ENCODE measurements at places on chromosomes 16 and 17. TPM values are rescaled to one million over a fixed set of nuclear protein-coding genes. Genes with fewer than 3 reads are reported as not detected.

Gene SLC47A1
- 10.9 TPM for total RNA-seq

Gene CASKIN1
- 1.0 TPM for total RNA-seq

Gene TBC1D3C
- total RNA-seq = not detected

Gene KRT33B
- total RNA-seq = 0.21 TPM

Gene SLC46A1
- total RNA-seq = 6.5 TPM

Gene FOXC2
- 1.0 TPM for total RNA-seq

DNA sequence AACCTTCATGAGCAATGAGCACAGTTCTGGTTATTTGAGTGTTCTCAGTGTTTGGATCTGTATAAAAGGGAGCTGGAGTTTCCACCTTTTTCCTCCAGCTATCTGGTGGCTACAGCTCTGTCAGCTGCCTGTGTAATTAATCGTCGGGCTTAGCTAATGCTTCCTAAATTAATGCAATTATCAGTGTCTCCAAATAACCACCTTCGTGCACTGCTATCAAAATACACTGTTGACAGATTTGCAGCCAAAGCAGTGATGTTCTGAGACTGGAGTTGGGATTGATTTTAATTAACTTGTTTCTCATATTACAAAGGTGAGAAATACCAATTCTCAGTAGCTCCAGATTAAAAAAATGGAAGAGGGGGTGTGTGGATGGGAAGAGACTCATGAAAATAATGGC, 325.8 kb downstream of the CBLN1 start:
- DNase-seq = no peak

DNA sequence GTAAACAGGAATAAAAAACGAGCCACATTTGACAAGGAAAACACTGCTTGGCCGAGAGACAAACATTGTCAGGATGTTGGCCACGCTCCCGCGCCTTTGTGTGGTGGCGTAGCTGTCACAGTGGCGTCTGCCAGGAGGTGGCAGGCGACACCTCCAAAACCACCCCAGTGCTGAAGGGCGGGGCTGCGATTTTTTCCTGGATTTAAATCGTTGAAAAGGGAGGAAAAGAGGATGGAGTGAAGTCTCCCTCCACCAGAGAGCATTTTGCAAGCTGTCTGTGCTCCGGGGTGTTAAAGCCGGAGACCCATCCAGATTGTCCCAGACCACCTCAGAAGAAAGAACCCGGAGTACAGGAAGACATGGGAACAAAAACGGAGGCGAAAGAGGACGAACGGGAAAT, 12.7 kb downstream of the MRM3 start:
- DNase-seq = peak; percentile 95

DNA sequence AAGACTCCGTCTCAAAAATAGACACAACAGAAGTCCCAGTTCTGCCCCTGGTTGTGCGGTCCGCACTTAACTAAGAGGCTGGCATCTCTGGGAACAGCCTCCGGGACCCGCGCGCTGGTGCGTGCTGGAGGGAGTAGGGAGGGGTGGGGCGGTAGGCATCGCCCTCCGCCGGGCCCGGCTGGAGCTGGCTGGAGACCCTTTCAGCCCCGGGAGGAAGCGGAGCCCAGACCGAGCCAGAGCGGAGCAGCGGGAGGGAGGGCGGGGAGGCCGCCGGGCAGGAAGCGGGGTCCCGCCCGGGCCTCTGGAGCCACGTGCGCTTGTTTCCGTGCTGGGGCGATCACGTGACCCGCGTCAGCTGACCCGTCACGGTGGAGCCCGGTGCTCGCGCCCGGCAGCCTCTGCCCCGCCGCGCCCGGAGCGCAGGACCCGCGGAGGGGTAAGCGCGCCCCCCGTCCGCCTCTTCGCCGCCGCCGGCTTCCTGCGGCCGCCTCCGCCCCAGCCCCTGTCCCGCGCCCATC, at the start of gene WDR81:
TSS of gene WDR81 (plus strand) at position 354 of the 518 bp plus-strand sequence. CDS start 256 bp downstream, outside the sequence.
- peak; percentile 94 for DNase-seq

- no peak for DNase-seq
These were observed 153.2 kb upstream of the CHMP6 start for GRCh38 chr17:80838311-80839025.

GRCh38 chr16:73054498-73054812, 6.5 kb upstream of the ZFHX3 start:
- peak; percentile 38 for DNase-seq

DNA sequence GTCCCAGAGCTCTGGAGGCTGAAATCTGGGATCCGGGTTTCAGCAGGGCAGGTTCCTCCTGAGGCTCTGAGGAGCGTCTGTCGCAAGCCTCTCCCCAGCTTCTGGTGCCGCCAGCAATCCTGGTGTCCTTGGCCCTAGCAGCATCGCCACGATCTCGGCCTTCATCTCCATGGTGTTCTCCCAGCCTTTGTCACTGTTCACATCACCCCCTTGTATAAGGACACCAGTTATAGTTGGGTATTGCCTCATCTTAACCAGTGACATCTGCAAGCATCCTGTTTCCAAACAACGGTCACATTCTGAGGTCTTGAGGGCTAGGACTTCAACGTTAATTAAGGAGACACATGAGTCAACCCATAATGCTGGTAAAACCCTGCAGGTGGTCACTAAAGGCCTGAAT, 2.8 kb upstream of the PPP1R27 start:
- no peak for DNase-seq

- DNase-seq = no peak
These were observed 38.5 kb downstream of the SLC7A5 start for GRCh38 chr16:87830673-87831420.

DNA sequence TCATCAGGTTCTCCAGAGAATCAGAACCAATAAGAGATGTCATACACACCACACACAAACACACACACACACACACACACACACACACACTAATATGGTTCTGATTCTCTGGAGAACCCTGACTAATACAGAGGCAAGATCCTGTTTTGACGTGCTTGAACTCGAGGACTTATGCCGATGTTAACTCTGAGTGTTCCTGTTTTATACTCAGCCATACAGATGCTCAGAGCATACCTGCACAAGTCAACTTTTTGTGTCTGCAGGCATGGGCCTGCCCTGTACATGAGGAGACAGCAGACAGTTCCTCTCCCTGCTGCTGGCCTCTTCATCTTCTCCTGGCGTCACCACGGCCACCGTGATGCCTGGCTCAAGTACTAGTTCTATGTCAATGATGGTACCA, 635.9 kb downstream of the WWOX start:
- DNase-seq = peak; percentile 32

DNA sequence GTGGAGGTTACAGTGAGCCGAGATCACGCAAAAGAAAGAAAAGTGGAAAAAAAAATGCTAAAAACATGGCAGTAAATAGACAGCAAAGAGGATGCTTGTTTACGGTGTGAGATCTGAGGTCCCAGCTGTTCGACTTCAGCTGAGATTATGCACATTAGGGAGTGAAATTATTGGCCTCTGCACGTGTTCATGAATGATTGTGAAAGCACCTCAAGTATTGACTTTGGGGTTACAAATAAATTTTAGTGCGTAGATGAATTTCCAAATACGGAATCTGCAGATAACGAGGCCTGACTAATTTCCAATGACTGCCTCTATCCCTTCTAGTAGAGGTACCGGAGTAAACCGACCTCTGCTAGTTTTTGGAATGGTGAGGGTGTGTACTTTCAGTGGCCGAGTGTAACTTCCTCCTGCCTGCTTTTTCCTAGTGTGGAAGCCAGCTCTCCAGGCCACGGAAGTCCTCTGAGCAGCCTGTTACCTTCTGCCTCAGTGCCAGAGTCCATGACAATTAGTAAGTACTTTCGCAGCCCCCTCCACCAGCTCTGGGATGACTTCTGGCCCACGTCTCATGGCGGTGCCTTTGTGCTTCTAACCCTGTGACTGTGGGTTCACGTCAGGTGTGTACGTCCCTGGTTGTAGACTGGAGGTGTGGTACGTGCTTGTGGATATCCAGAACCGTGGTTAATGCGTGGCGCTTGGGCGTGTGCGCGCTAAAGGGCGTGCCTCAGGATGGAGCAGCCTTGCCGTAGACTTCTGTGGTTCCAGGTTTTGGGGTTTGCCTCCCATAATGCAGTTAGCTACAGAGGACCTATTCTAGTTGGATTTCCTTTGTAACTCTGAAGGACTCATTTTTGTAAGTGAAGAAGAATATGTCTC, 102.1 kb downstream of the SNX29 start:
- DNase-seq = no peak

GRCh38 chr16:30946671-30947540, 2.0 kb upstream of the ORAI3 start:
- no peak for DNase-seq

- no peak for DNase-seq
These were observed 155.2 kb downstream of the SHISA9 start for GRCh38 chr16:13056607-13057006.

DNA sequence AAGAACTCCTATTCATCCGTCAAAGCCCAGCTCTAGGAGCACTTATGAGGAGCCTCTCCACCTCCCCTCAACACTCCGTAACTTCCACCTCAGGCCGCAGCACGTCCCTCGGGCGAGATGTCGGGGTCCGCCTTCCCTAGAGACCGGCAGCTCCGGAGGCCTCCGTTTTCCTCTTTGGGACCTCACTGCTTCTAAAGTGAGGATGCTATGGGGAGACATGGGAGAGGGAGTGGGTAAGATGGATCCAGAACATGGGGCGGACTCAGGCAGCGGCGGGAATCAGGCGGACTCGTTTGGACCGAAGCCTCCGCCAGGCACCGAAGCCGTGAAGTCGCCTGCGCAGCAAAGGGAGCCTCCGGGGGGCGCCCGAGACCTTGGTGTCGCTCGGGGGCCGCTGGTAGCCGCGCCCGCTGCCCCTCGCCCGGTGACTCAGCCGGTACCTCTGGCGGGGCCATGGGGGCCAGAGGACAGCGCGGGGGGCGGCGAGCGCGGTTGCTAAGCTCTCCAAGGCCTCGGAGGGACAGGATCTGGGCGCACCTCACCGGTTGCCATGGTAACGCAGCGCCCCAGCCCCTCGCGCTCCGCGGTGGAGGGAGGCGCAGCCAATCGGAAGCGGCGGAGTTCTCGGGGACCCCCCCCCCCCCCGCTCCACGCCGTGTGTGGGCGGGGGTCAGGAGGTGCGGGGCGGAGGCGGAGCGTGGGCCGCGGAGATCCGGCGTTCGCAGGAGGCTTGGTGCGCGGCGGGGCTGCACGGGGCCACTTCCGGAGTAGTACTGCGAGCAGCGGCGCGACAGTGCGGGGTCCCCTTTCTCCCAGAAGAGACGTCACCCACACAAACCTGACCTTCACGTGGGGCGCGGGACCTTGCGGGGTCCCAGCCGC, 1.3 kb upstream of the HIC1 start:
- peak; percentile 72 for DNase-seq

DNA sequence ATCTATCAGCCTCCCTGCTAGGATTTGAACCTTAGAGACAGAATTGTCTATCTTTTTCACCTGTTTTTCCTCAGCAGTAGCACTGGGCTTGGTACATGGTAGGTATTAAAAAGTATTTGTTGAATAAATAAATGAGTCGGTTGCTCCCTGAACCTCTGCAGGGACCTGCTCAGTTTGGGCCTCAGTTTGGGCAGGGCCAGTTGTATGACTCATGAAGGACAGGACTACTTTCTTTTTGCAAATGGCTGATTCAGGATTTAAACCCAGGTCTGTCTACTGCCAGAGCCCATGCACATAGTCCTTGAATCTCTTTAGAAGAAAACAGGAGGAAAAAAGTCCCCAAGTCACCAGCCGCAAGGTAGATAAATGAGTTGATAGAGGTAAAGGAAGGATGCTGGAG, 3.1 kb downstream of the MMP2 start:
- DNase-seq = no peak

DNA sequence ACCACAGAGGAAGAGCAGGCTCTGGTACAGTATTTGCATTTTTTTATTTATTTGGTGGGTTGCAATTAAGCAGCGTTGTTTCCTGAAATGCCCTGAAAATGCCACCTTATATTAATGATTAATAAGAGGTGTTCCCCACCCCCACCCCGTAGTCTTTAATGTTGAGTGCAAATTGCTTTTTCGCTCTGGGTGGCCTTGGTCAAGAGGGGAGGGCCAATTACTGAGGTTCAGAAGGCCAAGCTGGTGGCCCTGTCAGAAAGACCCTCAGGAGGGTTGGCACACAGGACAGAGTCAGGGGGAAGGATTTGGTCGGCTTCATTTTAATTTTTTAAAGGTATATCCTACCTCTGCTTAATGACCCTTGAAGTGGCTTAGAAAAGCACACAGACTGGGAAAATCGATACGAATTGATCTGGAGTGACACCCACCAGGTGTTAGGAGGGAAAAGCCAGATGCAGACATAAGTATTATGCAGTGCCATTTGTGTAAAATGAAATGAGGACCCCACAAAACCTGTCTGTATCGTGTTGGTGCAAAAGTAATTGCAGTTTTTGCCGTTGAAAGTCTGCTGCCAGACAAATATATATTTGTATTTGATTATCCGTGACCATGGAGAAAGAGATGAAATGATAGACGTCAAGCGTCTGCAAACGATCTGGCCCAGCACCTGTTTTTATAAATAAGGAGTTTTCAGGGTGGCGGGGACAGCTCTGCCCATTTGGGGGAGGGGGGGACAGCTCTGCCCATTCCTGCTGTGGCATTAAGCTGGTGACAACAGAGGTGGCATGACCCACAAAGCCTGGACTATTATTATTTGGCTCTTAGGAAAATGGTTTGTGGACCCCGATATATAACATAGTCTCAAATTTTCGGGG, 143.8 kb upstream of the PLCG2 start:
- peak; percentile 56 for DNase-seq

GRCh38 chr17:74126179-74126900, 77.1 kb upstream of the RPL38 start:
- no peak for DNase-seq
